ENCODE measurements at places on chromosomes 16 and 17.
A peak's percentile ranks its signal among the peaks of the same experiment; 100 is the strongest.

DNA sequence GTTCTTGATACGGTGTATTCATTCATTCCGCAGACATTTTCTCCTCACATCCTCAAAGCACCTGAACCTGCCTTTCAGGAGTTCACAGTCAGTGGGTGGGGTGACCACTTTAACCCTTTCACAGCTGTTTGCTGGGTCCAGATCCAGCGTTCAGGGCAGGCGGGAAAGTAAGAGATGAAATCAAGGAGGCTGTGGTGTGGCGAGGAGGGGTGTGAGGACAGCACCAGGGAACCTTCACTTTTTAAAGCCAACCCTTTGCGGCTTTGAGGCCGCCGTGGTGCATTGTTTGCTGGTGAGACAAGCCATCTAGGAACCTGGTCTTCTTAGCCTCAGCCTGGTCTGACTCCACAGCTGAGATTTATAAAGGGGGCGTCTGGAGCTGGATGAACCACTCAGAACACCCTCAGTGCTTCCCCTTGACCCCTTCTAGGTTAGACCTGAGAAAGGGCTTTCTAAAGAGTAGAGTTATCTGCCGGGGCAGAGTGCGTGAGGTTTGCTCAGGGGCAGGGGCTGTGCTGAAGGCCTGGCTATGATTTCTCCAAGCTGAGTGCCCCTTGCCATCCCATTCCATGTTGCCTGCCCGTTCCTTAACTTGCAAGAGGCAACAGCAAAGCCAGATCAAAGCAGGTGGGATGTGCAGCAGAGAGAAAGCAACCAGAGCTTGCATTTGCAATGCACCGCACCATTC, 933 bp downstream of the CCR7 start:
- DNase-seq, result no peak

DNA sequence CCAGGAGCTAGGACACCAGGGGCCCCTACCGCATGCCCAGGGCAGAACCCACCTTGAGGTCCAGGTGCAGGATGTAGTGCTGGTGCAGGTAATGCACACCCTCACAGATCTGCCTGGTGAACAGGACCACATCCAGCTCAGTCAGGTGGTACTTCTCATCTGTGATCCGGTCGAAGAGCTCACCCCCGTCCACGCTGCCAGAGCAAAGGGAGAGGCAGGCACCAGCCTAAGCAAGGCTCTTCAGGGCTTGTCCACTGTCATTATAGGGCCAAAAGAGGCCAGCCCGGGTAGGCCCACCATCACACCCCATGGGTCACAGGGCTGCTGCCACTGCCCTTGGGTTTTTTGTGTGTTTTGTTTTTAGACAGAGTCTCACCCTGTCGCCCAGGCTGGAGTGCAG, 21.0 kb downstream of the MYLK3 start:
- DNase-seq, result no peak

DNA sequence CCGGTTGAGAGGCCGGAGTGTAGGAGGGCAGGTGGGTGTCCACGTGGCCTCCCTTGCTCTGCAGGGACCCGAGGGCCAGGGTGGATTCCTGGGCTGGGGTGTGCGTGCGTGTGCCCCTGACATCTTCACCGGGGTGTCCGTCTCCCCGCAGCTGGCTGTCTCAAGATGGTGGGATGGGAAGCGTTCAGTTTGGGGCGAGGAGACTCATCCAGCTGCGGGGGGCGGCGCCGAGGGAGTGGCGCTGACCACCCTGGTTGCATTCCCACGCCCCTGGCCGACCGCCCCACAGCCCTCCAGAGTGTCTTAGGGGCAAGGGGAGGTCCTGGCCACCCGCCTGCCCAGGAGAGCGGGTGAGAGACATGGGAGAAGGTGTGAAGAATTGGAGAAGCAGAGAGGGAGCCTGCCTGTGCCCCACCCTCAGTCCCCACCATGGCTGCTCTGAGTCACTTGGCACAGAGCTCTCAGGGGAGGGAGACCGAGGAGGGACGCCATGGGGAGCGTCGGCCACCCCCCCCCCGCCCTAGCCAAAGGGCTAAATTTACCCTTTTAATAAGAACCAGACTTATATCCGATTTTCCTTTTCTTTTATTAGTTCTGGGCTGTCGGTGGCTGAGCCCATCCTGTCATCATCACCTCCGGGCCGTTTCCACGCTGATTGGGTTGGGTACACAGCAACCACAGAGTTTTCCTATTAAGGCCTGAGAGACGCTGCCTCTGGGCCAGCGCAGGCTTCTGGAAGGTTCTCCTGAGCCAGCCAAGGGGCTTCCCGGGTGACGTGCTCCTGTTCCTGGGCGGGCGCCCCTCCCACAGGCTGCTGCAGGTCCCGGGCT, 22.0 kb downstream of the BAHCC1 start:
- DNase-seq, result no peak

DNA sequence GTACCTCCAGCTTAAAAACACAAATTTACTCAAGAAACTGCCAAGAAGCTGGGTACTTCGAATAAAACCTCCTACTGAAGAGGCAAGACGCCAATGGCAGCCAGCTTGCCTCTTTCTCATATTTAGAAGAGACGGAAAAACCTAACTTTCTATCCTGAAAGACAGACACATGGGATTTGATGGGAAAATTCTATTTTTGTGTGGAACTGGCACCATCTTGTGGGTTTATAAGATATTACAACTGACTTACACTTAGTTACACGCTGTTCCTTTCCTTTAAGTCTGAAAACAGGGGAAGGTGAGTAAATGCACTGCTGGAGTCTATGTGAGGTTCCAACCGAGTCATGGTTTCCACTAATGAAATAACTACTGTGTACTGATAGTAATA, 10.3 kb downstream of the ZNF18 start:
- DNase-seq, result peak; percentile 36

DNA sequence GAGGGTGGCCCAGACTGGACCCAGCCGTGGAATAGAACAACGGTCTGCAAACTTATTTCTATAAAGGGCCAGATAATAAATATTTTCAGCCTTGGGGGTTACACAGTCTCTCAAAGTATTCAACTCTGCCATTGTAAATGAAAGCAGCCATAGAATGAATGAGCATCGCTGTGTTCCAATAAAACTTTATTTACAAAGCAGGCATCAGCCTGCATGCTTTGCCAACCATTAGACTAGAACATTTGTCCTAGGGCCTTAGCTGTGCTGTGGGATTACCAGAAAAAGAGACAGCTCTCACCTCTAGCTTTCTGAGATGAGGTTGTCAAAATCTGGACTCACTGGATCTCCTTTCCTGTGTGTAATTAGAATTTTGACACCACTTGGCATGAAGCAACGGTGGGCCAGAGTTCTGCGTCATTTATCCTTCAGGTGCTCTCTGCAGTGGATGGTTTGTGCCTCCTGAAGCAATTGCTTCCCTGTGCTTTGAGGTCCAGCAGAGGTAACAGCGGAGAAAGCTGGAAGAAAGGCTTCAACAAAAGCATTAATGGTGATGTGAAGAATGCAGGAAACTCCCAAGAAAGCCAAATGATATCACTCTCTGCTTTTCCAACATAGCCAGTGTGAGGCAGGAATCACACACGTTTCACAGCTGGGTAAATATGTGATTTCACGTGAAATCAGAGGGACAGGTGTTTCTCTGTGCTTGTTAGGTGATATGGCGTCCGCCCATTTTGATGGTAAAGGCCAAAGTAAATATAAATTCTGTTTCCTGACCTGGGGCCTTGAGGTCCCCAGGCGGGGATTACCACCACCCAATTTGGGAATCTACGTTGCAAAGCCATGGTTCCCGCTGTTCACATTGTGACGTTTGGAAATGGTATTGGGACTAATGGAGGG, 148.4 kb downstream of the PITPNC1 start:
- no peak for DNase-seq

GRCh38 chr16:53121661-53122060, 66.9 kb downstream of the CHD9 start:
- DNase-seq, result peak; percentile 52

DNA sequence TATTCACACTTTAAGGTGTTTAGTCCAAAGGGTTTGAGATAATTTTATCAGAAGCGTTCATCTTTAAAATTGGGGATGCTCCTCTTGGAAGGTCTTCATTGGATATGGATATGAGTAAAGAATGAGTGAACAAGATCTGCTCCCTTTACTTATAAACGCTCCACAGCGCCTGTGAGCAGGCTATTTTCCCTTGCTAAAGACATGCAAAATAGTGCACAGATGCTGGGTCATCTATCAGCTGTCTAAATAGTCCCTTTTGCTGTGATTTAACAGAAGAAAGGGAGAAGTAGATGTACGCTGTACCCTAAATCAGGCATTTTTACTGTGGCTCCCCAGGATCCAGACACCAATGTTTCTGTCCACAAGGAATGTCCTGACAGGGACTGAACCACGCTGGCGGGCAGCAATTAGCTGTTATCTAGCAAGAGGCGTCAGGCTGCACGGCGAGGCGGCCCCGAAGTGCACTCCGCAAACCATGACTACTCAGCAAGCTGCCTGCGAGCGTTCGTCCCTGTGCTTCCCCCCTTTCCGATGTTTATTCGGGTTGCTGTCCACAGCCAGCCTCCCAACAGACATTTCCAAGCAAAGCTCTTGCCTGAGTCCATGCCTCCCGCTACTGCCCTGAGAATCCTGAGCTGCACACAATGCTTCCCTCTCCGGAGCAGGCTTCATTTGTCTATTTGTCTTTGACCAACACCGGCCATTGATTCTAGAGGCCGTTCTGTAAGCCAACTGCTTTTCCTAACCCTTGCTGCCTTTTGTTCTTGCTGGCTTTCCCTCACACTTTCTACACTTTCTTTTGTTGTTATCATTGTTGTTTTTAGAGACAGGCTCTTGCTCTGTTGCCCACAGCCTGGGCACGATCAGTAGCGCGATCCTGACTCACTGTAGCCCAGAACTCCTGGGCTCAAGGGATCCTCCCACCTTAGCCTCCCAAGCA, 55.7 kb upstream of the CNEP1R1 start:
- DNase-seq, result peak; percentile 62

DNA sequence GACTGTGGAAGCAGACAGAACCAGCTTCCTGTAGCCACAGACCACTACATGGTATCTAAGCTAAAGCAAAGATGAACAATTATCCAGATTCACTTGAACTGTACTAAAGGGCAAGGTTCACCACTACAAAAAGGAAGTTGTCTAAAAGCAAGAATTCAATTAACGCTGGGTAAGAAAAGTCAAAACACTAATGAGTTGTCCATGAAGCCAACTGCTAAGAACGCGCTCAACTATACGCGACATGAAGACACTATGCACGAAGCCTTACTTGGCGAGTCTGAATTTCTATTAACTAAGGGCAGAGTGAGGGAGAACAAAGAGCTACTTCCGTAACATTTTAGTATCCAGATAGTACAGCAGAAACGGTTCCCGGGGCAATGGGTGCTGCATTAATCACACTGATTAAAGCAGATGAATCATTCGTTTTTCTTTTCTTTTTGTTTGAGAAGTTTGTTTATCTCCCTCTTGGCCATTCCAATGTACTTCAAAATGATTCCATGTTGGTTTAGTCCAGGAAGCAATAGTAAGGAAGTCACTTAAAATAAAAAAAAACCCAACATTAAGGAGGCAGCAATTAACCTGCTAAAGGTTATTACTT, 2.8 kb upstream of the RPS15A start:
- DNase-seq, result no peak

GRCh38 chr16:70746708-70747424, 54.1 kb downstream of the VAC14 start:
- DNase-seq, result peak; percentile 91

- no peak for DNase-seq
These were observed 1.7 kb downstream of the SMARCD2 start for GRCh38 chr17:63840591-63841349.

- no peak for DNase-seq
These were observed 3.1 kb upstream of the CIAO3 start for GRCh38 chr16:743794-744500.

DNA sequence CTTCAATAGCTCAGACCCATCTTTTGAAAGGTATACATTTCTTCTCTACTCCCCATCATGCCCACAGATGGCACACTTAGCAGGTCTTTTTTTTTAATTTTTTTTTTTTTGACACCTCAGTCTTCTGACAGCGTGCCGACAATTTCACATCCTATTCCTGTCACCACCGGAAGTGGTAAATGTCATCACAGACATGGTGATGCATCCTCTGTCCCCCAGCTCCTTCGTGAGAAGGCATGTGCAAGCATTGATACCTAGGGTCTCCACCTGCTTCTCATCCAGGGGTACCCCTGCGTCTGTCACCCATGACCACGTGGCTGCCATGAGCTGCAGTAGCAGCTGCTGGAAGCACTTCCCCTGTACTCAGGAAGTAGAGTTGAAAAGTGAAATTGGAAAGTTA, 35.6 kb downstream of the ELAC2 start:
- DNase-seq, result no peak

DNA sequence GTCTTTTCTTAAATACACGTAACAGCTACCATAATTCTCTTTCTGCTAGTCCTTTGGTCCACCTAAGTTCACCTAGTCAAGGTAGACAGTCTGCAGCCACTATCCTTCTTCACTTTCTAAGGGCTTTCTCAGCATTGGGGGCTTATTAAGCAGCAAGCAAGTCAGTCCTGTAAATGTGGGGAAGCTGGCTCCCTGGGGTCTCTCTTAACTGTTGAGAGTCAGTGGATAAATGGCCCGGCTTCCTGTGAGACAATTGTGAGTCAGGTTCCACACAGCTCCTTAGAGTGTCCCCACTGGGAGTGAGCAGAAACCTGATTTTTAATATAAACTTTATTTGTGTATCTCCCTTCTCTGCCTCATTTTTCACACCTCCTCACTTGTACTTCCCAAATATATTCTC, 132.1 kb downstream of the CDH13 start:
- DNase-seq, result no peak
